Stimulated activated naive CD4-positive, alpha-beta T cell (primary cell): ENCODE measurements at places on chromosomes 2 and 18.

GRCh38 chr2:124805060-124805459 is 780.0 kb downstream of the CNTNAP5 start:
- no peak for DNase-seq

DNA sequence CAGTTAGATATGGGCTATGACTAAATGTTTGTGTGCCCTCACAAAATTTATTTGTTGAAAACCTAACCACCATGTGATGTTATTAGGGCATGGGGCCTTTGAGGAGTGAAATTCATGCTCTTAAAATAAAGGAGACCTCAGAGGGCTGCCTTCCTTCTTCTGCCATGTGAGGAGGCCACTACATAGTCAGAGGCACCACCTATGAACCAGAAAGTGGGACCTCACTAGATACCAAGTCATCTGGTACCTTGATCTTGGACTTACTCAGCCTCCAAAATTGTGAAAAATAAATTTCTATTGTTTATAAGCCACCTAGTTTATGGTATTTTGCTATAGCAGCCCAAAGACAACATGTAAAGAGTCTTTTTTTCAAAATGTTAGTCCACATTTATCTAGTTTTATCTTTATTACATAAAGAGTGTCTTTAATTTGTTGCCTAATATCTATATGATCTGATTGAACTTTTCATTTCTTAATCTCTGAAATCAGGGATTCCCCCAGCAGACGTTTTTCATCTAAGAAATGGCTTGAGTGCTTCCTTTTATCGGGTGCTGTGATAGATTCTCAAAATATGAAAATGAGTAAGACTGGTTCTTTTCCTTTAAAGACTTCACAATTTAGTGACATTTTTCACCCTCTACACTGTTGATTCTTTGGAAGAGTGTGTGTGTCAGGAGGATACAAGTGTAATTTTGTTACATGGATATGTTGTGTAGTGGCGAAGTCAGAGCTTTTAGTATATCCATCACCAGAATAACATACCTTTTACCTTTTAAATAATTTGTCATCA is 34.2 kb downstream of the PMS1 start:
- DNase-seq, result no peak

DNA sequence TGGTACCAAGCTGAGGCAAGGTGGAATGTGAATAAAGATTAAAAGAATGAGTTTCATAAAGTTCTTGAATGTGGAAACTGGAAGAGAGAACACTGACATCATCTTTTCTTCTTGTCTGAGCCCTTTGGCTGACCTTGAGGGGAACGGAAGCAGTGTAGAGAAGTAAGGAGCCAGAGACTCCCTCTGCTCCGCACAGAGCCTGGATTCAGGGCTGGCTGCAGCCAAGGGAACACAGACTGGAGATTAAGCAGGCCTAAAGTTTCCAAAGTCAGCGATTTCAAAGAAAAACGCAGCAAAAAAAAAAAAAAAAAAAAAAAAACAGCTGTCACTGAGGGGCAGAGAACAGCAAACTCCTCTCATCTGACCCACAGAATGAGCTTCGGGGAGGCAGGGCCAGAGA is 19.3 kb upstream of the ALK start:
- no peak for DNase-seq

- DNase-seq, result peak; percentile 84
These were observed 475 bp upstream of the BARD1 start for GRCh38 chr2:214809751-214810564.

GRCh38 chr2:208311954-208312353 is 45.9 kb downstream of the PIKFYVE start:
- DNase-seq, result no peak

- no peak for DNase-seq
These were observed 146.6 kb upstream of the NCK2 start for GRCh38 chr2:105597806-105598803.

- no peak for DNase-seq
These were observed 558.4 kb downstream of the PIK3C3 start for GRCh38 chr18:42513441-42513840.

- no peak for DNase-seq
These were observed 108.9 kb downstream of the INHBB start for GRCh38 chr2:120454654-120455385.

GRCh38 chr2:75801234-75801982 is 90.7 kb upstream of the GCFC2 start:
- DNase-seq, result no peak

DNA sequence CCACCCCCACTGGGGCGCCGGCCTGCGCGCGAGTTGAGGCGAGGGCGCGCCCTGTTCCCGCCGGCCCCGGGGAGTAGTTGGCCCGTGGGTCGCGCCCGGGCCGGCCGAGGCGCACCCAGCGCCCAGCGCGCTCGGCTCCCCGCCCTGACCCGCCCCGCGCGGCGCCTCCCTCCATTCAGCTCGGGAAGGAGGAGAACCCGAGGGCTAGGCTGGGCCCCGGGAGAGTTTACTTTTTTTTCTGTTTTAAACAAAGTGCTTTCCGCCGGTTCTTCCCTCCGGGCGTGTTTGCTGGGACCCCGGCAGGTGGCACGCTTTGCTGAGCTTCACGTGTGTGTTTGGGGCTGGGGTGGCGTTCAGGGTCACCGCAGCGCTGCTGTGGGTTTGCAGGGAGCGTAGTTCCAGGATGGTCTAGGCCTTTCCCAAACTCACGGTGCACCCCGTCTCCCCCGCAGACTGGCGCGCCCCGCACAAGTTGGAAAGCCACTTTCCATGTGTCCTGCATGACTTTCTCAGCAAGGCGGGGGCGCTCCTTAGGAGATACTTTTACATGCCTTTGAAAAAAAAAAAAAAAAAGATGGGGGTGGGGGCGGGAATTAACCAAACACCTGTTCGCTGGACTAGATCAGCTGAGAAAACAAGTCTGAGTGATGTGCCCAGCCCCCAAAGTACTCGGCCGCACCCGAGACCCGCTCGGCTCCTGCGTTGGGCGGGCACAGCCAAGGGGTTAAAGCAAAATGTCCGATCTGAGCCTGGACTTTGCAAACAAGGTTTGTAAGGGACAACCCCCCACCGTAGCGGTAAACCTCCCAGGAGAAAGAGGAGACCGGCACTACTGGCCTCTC is 825 bp downstream of the ITGA6 start:
- DNase-seq, result peak; percentile 63

DNA sequence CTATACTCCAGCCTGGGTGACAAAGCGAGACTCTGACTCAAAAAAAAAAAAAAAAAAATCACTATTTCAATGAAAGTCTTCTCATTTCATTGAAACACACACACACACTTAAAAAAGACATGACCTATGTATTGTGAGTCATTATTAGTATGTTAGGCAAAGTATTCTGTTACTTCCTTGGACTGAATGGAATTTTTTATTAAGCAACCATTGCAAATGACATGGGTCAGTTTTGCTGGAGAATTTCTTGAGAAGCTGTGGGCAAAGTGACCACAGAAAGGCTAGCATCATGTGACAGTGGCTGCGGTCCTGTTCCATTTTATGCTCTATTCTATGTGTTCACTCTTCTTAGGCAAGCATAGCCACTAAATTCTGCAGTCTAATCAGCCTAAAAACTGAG is 695.7 kb downstream of the TDRD15 start:
- DNase-seq, result no peak

DNA sequence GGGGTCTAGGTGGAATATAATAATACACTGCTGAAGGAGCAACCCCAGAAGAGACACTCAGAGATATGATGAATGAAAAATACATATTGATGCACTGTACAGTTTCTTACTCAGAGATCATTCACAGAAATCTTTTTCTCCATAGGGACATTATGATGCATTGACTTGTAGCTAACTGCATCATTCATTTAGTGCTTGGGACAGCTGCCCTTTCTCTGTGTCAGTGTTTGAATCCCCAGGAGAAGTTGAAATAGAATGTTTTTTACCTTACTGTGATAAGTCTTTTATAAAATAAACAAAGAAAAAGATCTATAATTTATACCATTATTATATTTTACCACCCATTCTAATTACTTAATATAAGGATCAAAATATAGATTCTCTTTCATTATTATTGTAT is 91.7 kb upstream of the DSEL start:
- DNase-seq, result no peak

DNA sequence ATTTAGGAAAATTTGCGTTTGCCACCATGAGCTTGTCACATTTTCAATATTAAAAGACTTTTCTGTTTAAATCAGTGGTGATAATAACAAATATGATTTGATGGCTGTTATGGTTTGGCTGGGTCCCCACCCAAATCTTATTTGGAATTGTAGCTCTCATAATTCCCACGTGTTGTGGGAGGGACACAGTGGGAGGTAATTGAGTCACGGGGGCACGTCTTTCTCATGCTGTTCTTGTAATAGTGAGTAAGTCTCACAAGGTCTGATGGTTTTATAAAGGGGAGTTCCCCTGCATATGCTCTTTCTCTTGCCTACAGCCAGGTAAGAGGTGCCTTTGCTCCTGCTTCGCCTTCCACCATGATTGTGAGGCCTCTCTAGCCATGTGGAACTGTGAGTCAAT is 83.4 kb upstream of the RGPD4 start:
- DNase-seq, result no peak

DNA sequence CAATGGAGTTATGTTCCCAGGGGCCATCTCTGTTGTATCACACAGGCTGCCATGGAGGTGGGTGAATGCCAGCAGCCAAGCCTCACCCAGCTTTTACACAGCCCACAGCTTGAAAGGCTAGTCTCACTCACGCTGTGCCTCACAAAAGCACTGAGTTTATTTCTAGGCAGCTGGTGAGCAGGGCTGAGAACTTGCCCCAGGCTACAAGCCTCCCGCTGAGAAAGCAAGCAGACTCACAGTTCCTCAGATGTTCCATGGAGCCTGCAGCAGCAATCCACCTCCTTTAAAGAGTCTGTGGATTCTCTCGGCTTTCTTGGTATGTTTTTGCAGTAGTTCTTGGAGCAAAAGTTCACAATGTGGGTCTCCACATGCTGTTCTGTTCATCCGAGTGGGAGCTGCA is 40.9 kb upstream of the ALKAL2 start:
- no peak for DNase-seq

DNA sequence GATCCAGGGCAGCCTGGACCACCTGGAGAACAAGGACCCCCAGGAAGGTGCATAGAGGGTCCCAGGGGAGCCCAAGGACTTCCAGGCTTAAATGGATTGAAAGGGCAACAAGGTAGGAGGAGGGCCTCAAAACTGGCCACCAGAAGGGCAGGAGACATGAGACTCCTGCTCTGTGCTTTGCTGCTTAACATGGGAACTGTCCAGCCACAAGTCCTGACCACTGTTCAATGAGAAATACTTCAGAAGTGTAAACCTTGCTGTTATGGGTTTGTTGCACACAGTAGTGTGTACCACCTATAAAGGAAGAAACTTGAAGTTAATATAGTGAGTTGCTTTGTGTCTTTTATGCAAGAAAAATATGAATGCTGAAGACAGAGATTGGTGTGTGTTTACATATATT is 44.2 kb upstream of the MFF start:
- no peak for DNase-seq

GRCh38 chr2:215377283-215377682 is 58.6 kb downstream of the FN1 start:
- DNase-seq, result no peak

GRCh38 chr2:230158468-230158867 is 61.3 kb downstream of the SP110 start:
- DNase-seq, result no peak

- no peak for DNase-seq
These were observed 139.9 kb downstream of the TDRD15 start for GRCh38 chr2:21263622-21264021.

DNA sequence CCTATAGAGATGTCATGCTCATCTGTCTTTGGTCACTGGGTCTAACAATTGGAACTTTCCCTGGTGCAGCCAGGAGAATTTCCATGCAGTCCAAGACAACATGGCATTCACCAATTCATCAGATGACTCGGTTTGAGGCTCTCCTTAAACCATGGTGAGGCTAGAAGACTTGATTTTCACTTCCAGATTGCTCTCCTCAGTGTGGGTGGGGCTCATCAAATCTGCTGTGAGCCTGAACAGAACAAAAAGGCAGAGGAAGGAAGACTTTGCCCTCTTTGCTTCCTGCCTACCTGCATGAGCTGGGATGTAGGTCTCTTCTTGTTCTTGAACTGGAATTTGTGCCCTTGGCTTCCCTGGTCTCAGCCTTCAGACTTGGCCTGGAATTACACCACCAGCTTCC is 203.4 kb upstream of the TRIB2 start:
- DNase-seq, result no peak

- DNase-seq, result no peak
These were observed 6.9 kb downstream of the CD8A start for GRCh38 chr2:86783615-86784339.

GRCh38 chr2:105581555-105581944 is 163.2 kb upstream of the NCK2 start:
- DNase-seq, result no peak

DNA sequence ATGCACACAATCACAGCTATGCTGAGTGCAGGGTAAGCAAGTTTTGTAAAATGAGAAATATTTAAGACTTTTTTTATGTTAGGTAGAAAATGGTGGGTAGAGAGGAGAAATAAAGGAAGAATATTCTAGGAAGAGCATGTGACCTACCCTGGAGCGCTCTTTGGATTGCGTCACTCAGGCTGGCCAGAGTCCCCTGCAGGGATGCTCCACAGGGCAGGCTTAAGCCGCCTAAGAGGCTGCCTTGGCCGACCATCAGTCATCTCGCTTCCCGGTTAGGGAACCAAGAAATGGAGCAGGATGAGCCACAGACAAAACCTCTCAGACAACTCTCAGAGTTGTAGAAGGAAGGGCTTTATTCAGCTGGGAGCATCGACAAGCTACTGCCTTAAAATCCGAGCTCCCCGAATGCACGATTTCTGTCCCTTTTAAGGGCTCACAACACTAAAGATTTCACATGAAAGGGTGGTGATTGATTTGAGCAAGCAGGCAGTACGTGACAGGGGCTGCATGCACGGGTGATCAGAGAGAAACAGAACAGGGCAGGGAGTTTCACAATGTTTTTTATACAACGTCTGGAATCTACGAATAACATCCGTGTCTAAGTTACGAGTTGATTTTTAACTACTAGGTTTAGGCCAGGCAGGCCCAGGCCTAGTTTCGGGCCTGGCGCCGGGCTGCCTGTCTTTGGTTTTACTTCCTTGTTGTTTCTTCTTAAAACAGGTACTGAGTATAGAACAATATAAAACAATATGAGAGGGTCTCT is 1072.0 kb downstream of the CBLN2 start:
- no peak for DNase-seq

GRCh38 chr2:197165020-197165419 is 145.6 kb downstream of the ANKRD44 start:
- no peak for DNase-seq

DNA sequence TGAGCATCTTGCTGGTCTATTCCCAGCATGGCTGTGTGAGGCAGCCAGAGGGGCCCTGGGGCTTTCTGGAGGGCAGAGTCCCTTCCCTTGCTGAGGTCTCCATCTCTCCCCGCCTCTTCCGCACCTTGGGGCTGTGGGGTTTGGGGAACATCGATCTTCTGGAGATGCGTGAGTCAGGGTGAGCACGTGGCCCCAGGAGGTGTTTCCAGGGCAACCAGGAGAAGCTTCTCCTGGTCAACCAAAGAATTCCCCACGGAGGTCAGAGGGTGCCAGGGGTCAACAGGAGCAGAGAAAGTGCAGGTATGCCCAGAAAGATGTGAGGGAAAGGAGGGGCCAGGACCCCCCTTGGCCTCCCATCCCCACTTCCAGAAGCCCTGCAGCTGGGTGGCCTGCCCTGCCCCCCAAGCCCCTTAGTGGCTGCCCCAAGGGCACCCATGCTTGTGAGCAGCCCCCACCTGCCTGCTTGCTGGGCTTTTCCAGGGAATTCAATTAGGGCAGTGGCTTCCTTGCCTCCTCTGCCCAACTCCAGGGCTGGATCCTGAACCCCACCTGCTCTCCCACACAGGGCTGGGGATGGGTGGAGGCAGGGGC is 2.8 kb upstream of the PROM2 start:
- no peak for DNase-seq
